ENCODE measurements at places on chromosomes 13 and 19.
A peak's percentile ranks its signal among the peaks of the same experiment; 100 is the strongest.

- DNase-seq = peak; percentile 78
These were observed 1.2 kb downstream of the PPM1N start for GRCh38 chr19:45499196-45500180.

DNA sequence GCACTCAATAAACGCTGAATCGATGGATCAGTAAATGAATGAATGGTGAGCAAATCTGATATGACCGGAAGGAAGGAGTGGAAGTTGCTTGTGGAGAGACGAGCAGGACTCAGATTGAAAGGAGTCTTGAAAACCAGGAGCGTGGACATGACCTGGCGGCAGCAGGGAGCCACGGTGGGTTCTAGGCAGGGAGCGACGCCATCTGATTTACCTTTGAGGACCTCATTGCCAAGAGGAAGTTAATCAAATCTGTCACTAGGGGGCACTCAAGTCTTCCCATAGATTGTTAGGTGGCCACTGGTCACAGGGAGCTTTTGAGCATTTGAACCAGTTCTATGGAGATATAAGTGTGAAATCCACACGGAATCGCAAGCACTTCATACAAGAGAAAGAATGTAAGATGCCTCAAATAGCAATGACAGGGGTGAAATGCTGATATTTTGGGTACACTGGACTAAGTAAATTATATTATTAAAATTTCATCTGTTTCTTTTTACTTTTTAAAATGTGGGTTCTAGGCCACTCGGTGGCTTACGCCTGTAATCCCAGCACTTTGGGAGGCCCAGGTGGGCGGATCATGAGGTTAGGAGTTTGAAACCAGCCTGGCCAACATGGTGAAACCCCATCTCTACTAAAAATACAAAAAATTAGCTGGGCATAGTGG, 9.2 kb upstream of the FBN3 start:
- peak; percentile 85 for DNase-seq

DNA sequence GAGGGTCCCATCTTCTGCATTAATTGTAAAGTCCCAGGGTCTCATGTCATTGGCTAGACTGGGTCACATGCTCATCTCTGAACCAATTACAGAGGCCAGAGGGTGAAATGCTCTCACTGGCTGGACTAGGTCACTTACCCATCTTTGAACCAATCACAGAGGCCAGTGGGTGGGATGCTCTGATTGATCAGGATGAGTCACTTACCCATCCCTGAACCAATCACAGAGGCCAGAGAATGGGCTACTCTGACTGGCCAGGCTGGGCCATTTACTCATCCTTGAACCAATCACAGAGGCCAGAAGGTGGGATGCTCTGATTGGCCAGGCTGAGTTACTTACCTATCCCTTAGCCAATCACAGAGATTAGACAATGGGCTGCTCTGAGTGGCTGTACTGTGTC, 5.3 kb downstream of the MISP start:
- no peak for DNase-seq

GRCh38 chr13:50126993-50127725, 111.9 kb downstream of the KCNRG start:
- DNase-seq = peak; percentile 66

- DNase-seq = peak; percentile 79
These were observed 6.9 kb downstream of the PKN1 start for GRCh38 chr19:14440049-14440448.

DNA sequence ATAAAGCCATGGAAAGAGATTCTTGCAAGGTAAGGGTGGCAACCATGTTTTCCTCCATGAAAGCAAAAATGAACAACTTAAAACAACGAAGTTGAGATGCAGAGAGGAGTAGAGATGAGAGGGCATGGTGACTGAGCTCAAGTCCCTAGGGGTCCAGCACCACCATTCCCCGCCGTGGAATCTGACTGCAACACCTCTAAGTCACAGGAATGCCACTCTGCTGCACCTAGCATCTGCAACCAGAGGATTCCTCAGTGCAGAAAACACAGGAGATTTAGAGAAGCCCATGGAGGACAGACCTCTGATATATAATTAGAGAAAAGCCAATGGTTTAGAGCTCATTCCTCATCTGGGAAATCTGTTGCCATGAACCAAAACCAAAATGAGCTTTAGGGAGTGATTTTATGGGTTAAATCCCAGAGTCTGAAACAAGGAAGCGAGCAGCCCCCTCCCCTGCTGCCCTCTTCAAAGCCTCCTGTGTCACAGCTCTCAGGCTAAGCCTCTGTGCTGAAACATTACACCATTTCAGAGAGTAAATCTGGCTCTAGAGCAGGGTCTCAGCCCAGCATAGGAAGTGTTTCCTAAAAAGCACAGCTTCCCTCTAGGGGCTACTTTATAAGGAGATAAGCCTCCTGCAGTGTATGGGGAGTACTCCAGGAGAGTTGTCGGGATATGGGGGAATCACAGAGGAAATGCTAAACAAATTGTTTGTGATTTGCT, 1043.6 kb downstream of the UQCRFS1 start:
- DNase-seq = no peak

- DNase-seq = no peak
These were observed 134.0 kb downstream of the USP12 start for GRCh38 chr13:27037571-27037970.

- no peak for DNase-seq
These were observed 108.0 kb downstream of the URI1 start for GRCh38 chr19:30049846-30050667.

GRCh38 chr13:101512650-101513049, 60.2 kb downstream of the ITGBL1 start:
- DNase-seq = no peak

DNA sequence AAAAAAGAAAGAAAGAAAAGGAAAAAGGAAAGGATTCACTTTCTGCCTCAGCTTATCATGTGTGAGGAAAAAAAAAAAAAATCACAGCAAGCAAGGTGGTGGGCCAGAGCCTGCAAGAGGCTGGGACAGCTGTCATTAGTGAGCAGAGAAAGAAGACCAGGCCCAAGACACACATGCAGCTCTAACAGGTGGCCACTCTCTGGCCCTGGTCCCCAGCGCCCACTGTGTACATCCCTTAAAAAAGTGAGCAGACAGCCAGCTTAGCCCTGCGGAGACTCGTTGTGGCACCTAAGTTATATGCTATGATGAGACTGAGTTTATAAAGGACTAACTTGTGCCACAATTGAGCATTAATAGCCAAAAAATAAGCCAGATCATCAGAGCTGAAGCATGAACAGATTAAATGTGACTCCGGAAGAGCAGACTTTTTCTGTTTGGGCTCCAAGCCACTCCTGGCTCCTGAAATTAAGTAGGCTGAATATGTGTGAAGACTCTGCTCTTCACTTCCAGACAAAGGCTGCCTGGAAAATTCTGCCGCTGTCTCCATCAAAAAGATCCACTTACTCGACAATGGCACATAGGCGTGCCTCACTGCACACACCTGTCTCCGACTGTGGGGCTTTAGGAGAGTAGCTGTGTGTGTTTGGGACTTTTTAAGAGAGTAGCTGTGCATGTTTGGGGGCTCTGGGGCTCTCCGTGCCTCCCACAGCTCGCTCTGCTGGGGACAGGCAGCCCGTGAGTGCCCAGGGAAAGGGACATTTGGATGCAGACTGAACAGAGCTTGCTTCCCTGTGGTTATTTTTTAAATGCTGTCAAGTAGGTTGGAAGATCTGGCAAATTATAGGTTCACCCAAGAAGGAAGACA, 55.0 kb downstream of the LATS2 start:
- no peak for DNase-seq

DNA sequence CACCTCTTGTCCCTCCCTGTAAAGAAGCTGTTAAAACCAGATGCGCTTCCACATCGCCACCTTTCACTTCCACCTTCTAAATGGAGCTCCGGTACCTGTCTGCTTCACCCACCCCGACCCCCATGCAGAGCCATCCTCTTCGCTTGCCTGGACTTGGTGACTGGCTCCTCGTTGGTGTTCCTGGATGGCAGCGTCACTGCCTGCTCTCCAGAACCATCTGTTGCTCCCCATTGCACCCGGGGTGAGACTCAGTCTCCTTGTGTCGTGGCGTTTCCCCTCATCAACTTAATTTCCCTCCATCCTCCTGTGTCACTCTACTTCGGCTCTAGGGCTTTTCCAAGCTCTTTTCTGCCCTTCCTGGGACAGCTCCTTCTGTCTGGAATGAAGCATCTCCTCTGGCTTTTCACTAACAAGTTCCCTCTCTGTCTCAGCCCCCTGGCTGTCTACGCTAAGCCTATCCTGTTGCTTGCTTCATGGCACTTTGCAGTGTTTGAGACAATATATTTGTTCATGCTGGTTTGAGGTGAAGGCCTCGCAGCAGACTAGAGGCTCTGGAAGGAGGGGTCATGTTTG, 10.3 kb downstream of the CEBPG start:
- DNase-seq = no peak

GRCh38 chr13:105037110-105037509, 1498.4 kb downstream of the EFNB2 start:
- no peak for DNase-seq

DNA sequence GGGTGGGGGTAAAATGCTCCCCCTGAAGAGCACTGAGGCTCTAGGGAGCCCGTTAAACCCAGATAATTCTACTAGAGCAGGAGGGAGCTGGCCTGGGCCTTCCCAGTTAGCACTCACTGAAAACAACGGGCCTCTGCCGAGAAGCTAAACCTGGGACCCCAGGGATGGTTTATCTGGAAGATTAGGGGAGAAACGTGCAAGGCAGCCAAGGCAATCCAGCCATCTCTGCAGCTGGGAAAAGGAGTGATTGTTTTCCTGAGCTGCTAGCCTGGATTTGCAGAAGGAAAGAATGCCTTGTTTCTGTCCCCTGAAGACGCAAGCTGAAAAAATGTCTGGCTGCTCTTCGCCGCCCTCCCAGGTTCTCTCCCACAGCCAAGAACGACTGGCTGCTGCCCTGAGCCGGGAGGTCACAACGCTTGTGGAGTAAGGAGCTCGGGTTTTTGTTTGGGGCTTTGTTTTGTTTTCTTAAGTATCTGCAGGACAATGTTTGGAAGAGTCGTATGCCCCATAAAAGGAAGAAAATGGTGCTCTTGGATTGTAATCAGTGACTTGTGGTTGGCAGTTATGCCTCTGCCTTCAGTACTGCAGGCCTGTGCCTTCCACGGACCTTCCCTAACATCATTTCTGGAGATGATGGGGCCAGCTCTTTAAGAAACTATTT, 31.5 kb downstream of the COL4A2 start:
- no peak for DNase-seq

GRCh38 chr13:109166804-109167203, 537.4 kb downstream of the MYO16 start:
- DNase-seq = no peak

GRCh38 chr13:60944863-60945262, 470.8 kb downstream of the PCDH20 start:
- no peak for DNase-seq

DNA sequence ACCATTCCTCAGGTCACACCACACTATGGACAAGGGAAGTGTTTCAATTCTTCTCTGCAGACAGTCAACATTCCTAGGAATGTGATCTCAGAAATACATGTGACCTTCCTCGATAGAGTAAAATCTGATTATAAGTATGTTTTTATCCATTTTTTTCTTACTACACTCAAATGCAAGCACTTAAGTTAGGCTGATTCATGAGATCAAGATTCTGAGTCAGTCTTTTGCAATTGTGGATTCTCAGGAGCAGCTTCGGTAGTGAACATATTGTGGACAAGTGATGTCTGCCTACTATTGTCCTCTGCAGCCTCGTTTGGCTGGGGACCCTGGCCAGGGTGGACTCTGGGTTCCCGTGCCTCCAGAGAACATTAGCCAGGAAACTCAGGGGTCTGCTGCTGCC, 3.2 kb downstream of the SERPINE3 start:
- DNase-seq = no peak

- DNase-seq = no peak
These were observed 97.4 kb downstream of the STK24 start for GRCh38 chr13:98479496-98480003.

- DNase-seq = no peak
These were observed 50.0 kb downstream of the TEX26 start for GRCh38 chr13:30982506-30982905.

- DNase-seq = no peak
These were observed 19.7 kb downstream of the SUGP1 start for GRCh38 chr19:19300613-19301012.

- DNase-seq = peak; percentile 49
These were observed 18.1 kb upstream of the EID2 start for GRCh38 chr19:39557811-39558623.

GRCh38 chr19:6055013-6055795, 55.1 kb downstream of the RFX2 start:
- no peak for DNase-seq

GRCh38 chr13:40164133-40164532, 502.3 kb downstream of the FOXO1 start:
- DNase-seq = no peak

- no peak for DNase-seq
These were observed 6.2 kb upstream of the EPN1 start for GRCh38 chr19:55668603-55669348.

- DNase-seq = no peak
These were observed 426.1 kb downstream of the EFNB2 start for GRCh38 chr13:106109391-106109791.

DNA sequence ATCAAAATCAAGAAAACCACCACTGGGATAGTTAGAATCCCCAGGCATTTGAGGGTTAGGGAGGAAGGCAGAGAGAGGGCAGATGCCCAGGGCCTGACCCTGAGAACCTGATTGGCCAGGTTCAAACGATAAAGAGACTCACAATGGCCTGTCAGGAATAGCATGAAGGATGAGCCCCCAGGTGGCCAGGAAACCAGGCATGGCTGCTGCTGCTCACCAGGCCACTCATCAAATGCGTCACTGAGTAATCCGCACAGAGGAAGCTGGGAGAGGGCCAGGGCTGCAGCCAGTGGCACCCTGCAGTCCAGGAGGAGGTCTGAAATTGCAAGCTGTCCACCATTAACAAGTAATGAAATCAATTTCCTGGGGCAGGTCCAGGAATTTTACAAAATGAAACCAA, 111.3 kb downstream of the KATNAL1 start:
- DNase-seq = no peak

GRCh38 chr13:112877066-112877465, 91.9 kb upstream of the MCF2L start:
- DNase-seq = no peak

DNA sequence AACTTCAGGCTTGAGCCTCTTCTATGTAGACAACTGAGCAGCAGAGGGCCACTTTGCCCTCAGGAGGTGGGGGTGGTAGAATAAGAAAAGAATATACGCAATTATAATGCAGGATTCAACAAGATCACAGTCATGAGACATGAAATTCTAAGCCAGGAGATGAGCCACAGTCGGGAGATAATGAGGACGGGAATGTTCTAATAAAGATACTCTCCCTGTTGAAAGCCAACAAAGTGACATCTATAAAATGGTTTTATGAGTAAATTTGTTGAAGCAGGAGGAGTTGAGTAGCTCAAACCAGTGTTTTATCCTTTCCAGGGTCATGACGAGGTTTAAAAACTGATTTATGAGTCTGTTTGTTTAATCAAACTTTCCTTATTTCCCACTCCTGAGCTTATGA, 152.0 kb upstream of the SERP2 start:
- no peak for DNase-seq

Measured in CD4-positive, alpha-beta T cell treated with Interleukin-10 for 1 hour (primary cell).